Fibroblast of skin of right quadriceps (primary cell): ENCODE measurements at places on chromosomes 1 and 21.

DNA sequence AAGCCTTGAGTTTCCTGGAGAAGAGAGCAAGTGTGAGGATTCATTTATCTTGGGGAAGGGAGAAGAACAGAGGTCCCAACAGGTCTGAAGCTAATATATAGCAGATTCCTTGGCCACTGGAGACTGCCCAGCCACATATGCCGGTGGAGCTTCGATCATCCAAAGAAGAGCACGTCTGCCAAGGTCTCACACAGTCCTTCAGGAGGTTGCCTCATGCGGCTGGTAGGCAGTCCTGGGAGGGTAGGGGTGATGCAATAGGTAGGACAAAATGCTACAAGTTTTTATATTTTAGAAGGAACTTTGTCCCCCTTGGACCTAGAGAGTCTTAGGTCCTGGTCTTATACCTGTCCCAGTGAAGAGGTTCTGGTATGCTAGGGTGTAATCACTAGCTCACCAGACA, 582.5 kb downstream of the DPYD start:
- DNase-seq: no peak

DNA sequence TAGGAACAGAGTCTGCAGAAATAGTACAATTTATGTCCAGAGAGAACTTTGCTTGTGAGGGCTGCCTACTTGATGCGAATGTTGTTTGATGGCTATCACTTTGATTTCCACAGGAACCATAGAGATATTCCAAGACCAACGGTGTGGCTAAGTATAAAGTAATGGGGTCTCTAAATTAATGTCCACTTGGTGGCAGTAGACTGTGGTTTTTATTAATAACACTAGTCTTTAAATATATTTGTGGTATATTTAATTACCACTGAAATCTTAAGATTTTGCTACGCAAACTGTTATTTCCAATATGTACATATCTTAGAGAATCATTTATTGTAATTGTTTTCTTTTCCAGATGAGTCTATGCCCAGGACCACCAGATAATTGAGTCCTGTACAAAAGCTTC, 647.9 kb downstream of the PLA2G4A start:
- no peak for DNase-seq

GRCh38 chr1:233603478-233603877, 10.4 kb upstream of the KCNK1 start:
- peak; percentile 66 for DNase-seq

- no peak for DNase-seq
Observed at GRCh38 chr1:220093361-220094015, 444 bp upstream of the IARS2 start.

DNA sequence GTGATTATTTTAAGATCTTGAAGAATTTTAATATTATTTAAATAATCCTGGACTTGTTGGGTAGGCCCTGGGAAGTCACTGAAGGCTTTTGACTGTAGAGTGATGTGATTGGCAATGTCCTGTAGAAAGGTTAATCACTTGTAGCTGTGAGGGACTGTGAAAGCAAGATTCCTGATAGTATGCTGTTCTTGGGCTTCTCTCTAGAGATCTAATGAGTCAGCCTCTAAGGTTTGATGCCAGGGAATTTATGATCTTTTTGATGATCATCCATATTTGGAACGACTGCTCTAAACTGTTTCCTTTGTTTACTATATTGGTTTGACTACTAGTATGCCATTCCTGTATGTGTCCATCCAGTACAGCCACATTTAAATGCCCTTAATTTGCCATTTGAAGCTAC, 56.5 kb downstream of the CAMSAP2 start:
- peak; percentile 74 for DNase-seq

DNA sequence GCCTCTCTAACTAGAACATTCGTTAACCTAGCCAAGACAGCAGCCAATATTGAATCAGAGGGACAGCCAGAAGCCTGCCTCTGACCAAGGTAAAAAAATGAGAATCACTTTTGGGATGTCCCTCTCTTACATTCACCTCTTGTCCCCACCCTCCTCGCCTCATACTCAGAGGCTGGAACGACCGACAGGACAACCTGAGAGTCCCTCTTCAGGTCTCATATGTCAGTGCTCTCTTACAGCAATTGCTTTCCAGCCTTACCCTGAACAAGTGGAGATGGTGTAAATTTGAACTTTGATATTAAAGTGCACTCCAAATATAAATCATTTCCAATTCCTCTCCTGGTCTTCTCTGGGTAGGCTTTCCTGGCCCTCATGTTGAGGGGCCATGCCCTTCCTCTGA, 327.5 kb downstream of the KCTD3 start:
- no peak for DNase-seq

- no peak for DNase-seq
Observed at GRCh38 chr1:223534677-223535076, 130.8 kb downstream of the CAPN8 start.

DNA sequence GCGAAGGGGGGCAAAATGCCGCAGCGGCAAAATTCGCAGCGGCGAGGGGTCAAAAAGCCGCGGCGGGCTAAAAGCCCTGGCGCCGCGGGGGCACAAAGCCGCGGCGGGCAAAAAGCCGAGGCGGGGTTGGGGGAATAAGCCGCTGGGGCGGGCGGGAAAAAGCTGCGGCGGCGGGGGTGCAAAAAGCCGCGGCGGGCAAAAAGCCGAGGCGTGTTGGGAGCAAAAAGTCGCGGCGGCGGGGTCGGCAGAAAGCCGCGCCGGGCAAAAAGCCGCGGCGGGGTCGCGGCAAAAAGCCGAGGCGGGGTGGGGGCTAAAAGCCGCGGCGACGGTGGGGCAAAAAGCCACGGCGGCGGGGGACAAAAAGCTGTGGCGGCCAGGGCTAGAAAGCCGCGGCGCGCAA, 3902.5 kb downstream of the SRGAP2C start:
- DNase-seq: no peak

DNA sequence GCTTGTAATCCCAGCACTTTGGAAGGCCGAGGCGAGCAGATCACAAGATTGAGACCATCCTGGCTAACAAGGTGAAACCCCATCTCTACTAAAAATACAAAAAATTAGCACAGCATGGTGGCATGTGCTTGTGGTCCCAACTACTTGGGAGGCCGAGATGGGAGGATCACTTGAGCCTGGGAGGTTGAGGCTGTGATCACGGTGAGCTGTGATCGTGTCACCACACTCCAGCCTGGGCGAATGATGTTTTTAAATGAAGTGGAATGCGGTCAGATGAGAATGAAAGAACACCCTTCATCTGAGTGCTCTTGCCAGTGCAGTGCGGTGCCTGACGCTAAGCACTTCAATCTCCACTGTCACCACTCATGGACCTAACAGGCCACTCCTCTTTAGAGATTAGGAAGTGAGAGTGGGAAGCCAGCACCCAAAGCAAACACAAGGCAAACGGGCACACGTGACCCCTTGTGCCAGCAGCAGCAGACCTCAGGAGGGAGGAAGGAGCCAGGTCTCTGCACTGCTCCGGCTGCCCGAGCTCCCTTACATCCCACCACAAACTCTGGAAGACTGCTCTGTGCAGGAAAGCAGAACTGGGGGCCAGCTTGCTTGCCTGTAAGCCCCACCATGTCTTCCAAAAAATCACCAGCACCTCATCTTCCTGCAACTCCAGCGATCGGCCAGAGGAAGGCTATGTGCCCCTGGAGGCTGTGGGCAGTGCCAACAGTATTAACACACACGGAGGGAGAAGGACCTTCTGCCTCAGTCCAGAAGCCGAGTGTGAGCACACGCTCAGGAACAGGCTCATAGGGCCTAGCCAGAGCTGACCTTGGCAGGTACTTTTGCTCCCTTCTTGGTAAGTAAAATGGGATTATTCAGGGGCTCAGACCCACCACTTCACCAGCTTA, 9.7 kb downstream of the CTNNBIP1 start:
- DNase-seq: no peak

DNA sequence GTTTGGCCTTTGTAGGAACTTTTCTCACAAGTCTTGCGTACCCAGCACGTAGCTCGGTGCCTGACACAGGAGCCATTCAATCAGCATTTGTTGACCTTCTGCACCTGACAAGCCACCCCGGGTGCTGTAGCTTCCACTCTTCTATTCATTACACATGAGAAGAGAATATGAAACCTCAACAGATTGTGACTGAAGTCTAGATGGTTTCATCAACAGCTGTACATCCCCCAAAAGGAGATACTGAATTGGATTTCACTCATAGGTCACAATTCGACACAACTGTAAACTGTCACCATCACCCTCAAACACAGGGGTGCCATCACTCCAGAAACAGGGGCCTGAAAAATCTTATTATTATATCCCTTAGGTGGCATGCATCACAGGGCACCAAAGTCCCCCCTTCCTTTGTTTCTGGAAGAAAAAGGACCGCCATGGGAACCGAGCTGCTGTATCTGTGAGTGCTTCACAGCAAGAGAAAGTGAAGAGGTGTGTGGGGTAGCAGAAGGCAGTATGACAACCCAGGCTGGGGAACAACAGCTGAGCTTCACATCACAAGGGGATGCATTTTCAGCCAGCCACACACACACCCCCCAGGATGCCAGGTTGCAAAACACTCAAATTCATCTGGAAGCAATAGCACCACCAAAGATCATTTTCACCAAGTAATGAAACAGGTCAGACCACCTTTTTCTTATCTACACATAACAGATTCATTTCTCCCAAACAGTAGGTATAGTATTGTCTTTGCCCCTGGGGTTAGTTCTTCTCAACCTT, 225.7 kb downstream of the TOMM20 start:
- DNase-seq: no peak

GRCh38 chr1:21117597-21118001, 59.1 kb downstream of the EIF4G3 start:
- DNase-seq: no peak

GRCh38 chr1:15345705-15346345, 63.9 kb upstream of the EFHD2 start:
- no peak for DNase-seq
